Spinal cord (tissue), 10 donors: ENCODE measurements at places on chromosomes 7 and 10.

DNA sequence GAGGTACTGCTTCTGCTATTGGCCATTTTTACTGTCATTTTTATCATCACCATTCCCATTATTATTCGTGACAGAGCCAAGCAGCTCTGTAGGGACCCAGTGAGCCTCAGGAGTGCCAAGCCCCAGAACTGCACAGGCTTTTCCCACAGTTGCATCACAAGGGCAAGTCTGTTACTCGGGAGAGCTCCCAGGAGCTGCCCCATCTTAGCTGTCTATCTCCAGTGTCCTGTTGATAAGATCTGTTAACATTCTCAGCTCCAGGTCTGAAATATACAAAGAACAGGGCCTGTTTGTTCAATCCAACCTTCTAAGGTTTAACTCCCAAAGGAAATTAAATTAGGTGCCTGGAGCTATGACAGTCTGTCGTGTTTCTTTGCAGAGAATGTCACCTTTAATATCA, 20.2 kb upstream of the TRIM8 start:
- no peak for DNase-seq

DNA sequence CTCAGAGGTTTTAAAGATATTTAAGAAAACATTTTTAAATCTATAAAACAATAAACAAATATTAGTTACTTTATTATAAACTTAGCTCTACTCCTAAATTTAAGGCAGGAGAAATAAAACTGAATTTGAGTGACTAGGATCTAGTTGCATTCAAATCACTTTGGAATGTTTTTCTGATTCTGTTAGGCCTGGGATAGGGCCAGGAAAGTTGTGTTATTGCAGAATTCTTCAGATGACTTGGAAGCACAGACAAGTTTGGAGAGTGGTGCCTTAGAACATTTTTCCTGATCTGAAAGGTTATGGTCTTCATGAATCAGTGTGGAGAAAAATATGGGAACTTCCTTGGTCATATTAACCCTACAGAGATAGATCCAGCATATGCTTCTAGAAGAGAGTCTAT, 15.6 kb upstream of the SLC25A13 start:
- DNase-seq, result no peak

DNA sequence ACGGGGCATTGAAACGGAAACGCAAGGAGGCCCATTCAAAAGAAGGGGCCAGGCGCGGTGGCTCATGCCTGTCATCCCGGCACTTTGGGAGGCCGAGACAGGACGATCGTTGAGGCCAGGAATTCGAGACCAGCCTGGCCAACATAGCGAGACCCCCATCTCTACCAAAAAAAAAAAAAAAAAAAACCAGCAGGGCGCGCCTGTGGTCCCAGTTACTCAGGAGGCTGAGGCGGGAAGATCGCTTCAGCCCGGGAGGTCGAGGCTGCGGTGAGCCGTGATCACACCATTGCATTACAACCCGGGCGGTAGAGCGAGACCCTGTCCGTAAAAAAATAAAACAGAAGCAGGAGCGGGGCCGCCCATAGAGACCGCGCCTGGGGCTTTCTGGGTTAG, 396 bp downstream of the PSMG3 start:
- no peak for DNase-seq

- DNase-seq, result peak; percentile 23
Measured at GRCh38 chr10:112735041-112735695, 214.9 kb upstream of the TCF7L2 start.

DNA sequence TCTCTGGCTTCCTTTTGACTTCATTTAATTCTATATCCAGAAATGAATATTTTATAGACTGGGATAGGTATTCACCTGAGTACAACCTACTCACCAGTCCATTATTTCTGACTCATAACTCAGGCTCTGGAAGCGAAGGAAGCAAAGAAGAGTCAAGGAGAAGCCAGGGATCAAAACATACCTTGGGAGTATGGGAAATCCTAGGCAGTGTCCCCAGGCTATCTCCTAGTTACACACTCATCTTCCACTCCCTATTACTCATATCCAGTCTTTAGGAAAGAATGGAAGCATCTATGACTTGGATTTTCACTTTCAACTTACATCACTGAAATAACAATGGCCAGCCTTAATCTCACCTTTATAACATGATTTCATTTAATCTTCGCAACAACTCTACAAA, 40.9 kb upstream of the ELAPOR2 start:
- DNase-seq, result no peak
